PC-3 (cell line): ENCODE measurements at places on chromosomes 5 and 9. TPM values are rescaled to one million over a fixed set of nuclear protein-coding genes. Genes with fewer than 3 reads are reported as not detected.

DNA sequence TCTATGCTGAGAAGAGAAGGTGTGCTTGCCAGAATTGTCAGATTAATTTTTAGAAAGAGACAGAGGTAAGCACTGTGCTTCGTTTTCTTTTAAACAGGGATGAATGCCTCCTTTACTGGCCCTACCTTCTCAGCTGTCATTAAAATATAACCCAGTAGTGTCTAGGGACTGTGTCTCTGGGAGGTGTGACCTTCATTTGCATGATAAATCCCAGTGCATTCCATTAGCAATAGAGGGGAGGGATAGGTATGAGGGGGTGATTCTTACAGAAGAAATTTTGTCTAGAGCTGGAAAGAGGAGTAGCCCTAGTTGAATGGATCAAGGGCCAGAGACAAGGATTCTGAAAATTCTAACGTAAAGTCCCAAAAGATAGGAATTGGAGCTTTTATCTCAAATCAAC is 351.5 kb downstream of the BNC2 start:
- DNase-seq = no peak

- no peak for DNase-seq
Measured at GRCh38 chr5:92939428-92939827, 641.6 kb downstream of the NR2F1-AS1 start.

The STK32A gene
- total RNA-seq = 0.92 and 6.8 TPM in 2 replicates

- peak; percentile 76 for DNase-seq
Measured at GRCh38 chr9:35736201-35736633, 3.8 kb downstream of the CREB3 start.

DNA sequence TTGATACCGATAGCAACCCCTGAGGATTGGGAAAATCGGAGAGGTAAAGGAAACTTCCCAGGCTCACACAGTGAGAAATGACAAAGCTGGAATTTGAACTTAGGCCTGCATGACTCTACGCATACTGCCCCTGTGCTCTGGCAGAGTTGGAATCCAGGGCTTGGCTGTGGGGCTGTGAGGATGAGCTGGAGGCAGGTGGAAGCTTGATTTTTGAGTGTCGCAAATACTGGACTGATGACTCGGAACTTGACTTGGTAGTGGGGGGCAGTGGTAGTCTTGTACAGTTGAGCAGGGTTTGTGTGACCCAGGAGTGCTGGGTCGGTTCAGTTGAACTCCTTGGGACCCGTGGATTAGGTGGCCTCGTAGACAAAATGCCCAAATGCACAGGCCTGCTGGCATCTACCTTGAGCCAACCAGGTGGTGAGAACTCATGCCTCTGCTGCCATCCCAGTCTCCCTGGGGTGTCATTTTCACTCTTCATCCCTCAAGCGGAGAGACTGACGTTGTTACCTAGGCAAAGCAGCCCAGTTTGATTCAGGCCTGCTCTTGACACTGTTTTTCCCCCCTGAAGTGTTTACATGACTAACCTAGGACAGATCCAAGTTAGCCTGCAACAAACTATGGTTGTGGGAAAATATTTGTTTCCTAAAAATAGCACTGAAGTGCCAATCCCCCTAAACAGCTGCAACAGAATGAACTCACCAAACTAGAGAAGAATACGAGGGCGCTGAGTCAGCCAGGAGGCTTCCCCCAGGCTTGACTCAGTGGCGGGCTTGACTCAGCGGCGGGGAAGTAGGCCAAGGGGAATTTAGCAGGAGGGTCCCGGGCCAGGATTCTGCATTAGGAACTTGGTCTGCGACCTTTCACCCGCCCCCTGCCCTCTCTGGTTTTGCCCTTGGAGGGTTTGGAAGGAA is 45.7 kb upstream of the ORM1 start:
- DNase-seq = peak; percentile 86

- DNase-seq = peak; percentile 90
Measured at GRCh38 chr5:9207817-9208418, 338.0 kb downstream of the SEMA5A start.

GRCh38 chr5:124655921-124656511 is 90.4 kb downstream of the ZNF608 start:
- DNase-seq = peak; percentile 87

DNA sequence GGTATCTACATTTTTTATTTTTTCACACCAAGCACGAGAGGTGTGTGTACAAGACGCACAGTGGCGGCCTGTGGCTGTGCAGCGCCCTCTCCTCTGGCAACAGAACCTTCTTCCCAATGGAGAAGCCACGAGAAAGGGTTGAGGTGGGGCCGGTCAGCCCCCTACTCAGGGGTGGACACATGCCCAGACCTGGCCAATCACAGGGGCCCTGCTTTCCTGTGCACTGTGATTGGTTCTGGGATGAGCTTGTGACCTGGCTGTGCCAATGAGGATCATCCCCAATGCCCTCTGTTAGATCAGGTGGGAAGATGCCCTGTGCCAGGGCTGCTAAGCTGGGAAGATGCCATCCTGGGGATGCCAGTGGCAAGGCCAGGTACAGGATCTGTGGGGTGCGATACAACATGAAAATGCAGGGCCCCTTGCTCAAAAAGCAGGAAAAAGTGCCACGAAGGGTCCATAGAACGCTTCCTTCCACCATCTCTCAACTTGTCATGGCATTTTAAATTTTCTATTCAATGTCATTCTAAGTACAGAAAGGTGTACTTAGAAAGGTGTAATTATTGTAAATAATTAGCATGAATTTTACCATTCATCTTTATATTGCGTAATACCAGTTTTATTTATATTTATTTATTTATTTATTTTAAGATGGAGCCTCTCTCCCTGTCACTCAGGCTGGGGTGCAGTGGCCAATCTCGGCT is 15.4 kb downstream of the IER5L start:
- DNase-seq = no peak

The ABLIM3 gene
- 43.6 and 48.0 TPM in 2 replicates for total RNA-seq
